ENCODE measurements at places on chromosomes 7 and 10. TPM values are rescaled to one million over a fixed set of nuclear protein-coding genes. Genes with fewer than 3 reads are reported as not detected.

DNA sequence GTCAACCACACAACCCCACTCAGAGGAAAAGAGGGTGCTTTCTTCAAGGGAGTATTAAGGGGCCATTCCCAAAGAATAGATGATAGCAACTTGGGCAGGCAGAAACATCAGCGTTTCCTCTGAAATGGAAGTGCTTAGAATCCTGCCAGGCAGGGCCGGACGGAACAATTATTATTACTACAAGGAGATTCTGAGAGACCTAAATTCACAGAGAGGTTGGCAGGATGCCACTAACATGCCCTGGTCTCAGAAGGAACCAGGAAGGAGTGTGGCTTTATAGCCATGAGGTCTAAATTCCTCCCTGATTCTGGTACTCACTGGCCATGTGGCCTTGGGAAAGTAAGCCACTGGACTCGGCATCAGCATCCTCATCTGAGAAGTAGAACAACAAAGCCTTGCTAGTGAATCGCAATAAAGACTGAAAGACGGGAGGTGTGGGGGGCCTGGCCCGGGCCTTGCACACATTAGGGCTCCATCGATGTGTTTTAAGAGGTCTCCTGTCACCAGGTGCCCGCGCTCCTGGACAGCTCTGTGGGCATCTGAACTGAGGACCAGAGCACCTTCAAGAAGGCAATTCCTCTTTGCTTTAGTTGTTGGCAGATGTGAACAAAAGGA, 131.5 kb downstream of the OAT start:
- no peak for DNase-seq

DNA sequence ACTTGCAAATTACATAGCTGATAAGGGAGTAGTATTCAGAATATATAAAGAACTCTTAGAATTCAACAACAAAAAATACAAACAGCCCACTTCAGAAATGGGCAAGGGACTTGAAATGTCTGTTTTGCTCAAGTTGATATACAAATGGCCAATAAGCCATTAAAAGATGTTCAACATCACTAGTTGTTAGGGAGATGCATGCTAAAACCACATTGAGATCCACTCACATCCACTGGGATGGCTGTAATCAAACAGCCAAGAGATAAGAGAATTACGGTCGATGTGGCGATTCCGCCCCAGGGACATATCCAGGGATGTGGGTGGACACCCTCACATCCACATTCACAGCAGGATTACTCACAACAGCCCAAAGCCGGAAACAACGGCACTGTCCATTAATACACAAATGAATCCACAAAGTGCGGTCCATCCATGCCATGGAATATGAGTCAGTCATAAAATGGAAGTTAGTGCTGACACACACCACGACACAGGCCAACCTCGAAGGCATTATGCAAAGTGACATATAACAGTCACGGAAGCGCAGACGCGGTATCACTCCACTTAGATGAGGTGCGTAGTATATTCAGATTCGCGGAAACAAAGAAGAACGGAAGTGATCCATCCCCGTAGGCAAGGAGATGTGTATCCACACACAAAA, 227.8 kb downstream of the DNAJB6 start:
- no peak for DNase-seq

DNA sequence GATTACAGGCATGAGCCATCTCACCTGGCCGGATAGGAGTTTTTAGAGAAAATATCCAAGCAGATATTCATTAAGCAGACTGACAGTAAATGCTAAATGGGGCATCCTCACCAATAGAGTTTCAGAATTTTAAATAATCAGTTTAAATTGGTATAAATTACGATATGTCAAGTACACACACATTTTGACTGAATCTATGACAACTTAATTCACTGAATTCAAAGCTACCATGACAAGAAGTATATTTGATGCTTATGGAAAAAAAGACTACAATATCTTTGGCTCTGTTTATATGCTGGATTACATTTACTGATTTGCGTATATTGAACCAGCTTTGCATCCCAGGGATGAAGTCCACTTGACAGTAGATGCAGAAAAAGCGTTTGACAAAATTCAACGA, 774.7 kb downstream of the PCDH15 start:
- no peak for DNase-seq

DNA sequence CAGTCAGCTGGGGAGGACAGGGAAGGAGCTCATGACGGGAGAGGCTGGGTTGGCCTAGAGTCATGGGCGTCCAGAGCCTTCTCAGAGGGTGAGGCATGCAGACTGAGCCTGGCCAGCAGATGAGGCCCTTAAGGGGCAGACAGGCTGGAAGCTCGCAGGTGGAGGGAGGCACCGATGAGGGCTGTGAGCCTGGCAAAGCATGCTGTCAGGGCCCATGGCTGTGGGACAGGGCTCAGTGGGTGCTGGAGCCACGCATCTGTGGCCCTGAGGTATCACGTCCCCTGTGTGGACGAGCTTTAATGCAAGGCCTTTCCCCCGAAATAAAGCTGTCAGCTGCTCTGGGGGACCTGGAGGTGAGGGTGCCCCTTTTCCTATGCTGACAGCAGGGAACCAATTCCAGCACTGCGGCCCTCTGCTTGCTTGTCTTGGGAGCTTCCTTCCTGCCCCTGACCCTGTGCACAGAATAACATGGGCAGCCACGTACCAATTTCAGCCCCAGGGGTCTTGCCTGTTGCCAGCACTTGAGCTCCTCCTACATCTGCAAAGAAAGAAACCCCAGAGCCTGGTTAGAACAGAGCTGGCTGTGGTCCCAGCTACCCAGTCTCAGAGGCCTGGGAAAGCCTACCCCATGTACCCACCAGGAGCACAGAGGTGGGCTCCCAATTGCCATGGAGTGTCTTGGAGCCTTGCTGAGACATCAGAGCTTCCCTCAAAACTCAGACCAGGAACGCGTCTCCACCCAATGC, 20.6 kb downstream of the TMEM273 start:
- no peak for DNase-seq

Gene AMPH
- total RNA-seq, result 3.2 TPM

Measured in mucosa of descending colon (tissue), 3 donors.